ENCODE measurements at places on chromosomes 1 and 21.
A peak's percentile ranks its signal among the peaks of the same experiment; 100 is the strongest.

- DNase-seq: no peak
Measured at GRCh38 chr1:179767177-179767581, 24.1 kb downstream of the FAM163A start.

DNA sequence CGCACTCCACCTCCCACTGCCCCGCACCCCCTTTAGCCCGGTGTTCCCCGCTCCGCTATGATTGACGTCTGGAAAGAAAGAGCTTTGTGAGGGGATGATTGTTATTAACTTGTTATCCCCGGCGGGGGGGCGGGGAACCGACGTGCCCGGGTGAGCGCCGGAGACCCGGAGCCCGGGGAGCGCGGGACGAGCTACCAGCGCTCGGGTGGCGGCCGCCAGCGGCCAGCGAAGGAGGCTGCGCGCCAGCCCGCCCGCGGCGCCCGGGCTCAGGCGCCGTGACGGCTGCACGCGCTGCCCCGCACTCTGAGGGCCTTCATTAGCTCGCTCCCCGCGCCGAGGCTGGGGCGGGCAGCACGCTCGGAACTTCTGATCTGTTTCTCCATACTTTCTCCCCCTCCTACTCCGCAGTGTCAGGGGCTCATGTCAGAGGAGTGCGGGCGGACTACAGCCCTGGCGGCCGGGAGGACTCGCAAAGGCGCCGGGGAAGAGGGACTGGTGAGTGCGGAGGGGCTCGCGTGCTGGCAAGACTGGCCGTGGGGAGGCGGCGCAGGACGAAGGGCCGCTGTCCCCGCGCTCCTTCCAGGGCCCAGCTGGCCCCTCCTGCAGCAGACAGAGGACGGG lies 2.1 kb downstream of the LHX8 start:
- no peak for DNase-seq

GRCh38 chr1:220420726-220421125 lies 107.2 kb upstream of the MARK1 start:
- DNase-seq: no peak

- peak; percentile 33 for DNase-seq
Measured at GRCh38 chr21:32611471-32611997, 643 bp downstream of the CFAP298 start.

DNA sequence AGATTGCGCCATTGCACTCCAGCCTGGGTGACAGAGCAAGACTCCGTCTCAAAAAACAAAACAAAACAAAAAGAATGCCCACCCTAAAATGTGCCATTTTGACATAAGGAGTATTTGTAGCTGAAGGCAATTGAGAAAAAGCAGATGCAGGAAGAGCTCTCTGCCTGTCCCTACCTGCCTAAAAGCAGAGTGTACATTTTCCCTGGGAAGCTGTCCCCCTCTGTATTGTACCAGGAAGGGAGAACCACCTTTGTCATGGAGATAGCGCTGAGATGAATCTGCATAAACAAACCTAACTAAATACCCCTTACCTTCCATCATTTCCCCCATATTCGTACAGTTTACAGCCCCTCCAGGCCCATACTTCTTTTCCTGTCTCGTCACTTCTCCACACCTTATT lies 94.4 kb upstream of the SLC45A1 start:
- no peak for DNase-seq

GRCh38 chr21:35045542-35046262 lies 3.4 kb downstream of the RUNX1 start:
- no peak for DNase-seq

DNA sequence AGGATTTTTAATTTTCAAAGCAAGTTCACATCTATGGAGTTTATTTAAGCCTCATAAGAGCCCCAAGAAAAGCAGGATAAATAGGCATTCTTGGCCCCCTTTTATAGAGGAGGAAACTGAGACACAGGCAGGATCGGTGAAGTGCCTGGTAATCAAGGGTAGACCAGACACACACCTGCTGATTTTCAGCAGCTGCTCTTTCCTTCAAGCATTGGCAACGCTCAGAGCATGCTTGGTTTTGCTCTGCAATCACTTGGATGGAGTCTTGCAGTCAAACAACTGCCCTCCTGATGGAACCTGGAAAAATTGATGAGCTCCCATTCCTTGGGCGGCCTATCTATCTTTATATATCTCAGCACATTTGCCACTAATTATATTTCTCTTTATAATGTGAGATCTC lies 478.9 kb upstream of the CAMK1G start:
- DNase-seq: no peak

DNA sequence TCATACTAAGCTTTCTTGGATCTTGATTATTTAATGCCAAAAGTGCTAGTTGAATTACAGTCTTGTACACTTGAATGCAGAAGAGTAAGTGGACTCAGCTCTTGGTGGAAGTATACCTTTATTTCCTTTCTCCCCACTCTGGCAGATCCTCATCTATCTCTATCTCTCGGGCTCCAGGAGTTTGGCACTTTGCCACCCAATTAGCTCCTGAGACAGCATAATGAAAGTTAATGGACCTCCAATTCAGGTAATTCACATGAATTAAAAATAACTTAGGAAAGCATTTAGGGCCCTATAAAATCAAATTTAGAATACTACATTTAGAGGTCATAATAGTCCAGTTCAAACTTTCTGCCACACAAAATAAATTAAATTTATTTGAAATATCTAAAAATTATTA lies 67.4 kb downstream of the OLFM3 start:
- DNase-seq: no peak

DNA sequence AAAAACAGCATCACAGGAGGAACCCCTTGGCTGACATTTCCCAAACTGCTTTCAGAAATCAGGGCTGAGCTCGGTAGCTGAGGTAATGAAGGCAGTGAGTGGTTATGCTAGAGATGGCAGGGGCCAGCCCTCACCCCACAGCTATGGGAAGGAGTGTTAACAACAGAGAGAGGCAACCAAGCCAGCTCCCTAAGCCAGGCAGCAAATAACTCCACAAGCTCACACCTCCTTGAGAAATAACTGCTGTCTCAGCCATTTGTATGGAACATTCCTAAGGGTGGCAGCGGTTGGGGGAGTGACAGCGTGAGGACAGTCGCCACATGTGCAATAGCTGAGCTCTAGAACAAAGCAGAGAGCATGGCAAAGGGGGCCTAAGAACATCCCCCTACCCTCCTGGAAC lies 42.6 kb downstream of the LMX1A start:
- no peak for DNase-seq

- no peak for DNase-seq
Measured at GRCh38 chr1:109185990-109186732, 27.6 kb upstream of the SARS1 start.

DNA sequence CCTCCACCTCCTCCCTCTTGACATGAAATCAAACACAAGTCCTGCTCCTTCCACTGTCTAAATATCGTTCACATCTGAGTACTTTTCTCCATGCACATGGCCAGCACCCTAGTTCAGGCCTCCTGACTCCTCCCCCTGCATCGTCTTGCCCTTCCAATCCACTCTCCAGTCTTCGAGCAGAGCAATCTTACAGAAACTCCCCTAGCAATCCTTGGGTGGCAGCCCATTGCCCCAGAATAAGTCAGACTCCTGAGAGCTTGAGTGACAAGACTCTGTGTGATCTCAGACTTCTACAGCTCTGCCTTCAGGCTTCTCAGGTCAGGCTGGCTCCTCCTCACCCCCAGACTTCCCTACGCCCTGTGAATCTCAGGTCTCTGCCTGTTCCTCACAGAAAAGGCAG lies 5.5 kb downstream of the SH2D2A start:
- no peak for DNase-seq

GRCh38 chr1:187838335-187839293 lies 1009.9 kb downstream of the PLA2G4A start:
- no peak for DNase-seq

DNA sequence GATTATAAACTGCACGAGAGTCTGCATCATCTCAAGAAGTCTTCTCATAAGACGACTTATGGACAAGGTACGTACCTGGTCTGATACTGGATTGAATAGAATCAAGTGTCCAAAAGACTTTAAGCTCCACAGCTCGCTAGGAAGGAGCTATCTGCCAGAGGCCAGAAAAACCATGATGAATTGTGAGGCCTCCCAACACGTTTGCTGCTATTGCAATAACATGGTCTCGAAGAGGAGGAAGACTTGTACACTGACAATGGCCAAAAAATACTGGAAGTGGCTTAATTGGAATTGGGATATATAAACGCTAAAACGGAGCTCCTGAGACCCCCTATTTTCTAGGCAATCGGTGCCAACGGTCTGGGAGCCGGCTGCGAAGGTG lies 534 bp downstream of the DNAJC28 start:
- DNase-seq: no peak

- DNase-seq: no peak
Measured at GRCh38 chr1:173210283-173210682, 3.2 kb upstream of the TNFSF4 start.

DNA sequence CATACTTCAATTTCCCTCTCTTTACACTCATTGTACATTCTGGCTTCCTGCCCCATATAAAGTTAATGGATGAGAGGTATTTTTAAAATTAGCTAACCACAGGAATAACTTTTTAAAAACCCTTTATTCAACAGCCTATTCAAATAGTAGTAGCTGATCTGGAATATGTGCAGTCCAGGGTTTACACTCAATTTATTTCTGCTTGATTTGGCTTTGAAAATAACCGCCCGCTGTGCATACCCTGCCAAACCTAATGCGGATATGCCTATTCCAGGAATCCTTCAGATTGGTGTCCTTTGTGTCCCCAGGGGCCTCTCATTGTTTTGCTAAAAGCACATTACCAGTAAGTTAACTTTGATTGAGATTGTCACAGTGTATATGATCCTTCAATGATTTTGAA lies 1686.2 kb downstream of the PLA2G4A start:
- DNase-seq: no peak

DNA sequence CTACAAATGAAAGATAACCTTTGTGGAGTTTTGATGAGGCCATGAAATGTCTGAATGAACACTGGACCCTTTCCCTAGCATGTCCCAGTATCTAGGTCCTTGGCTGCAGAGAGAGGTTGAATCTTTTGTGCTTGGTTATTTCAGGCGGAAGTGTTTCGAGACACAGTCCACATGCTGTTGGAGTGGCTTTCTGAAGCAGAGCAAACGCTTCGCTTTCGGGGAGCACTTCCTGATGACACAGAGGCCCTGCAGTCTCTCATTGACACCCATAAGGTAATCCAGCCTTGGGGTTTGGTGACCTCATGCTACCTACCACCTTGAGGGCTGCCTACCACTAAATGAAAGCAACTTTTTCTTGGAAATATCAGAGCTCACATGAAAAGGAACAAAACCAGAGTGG lies 38.9 kb upstream of the BMP8A start:
- DNase-seq: no peak

DNA sequence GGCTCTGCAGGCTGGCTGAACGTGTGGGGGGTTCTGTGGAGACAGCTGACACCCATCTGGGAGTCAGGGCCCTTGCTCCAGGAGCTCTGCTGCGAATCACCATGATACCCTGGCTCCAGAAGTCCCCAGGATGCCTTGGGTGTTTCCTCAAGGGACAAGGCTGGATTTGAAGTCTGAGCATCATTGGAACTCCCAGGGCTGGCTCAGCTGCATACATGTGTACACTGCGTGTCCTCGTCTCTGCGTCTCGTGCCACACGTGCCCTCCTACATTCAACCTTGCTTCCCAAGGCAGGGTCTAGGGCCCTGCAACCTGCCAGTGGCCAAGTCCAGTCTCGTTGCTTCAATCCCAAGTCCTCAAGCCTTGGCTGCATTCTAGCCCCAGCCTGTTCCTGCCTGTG lies 11.7 kb downstream of the CSF1 start:
- DNase-seq: no peak

DNA sequence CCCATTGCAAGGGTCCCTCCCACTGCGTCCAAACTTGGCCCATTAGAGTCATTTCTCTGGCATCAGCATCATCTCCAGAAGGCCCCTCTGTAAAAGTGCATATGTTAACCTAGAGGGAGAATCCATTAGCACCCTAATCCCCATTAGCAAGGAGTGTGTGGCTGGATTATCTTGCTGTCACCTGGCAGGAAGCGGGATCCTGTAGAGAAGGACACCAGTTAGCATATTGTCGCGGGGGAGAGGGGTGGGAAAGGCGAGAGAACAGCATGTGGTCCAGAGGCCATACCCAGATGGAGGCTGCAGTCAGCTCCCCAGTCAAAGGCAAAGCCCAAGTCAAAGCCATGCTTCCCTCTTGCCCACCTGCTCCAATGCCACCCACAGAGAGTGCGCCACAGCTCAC lies 64.0 kb downstream of the OLIG1 start:
- no peak for DNase-seq

GRCh38 chr1:232886271-232886670 lies 64.1 kb upstream of the NTPCR start:
- no peak for DNase-seq

DNA sequence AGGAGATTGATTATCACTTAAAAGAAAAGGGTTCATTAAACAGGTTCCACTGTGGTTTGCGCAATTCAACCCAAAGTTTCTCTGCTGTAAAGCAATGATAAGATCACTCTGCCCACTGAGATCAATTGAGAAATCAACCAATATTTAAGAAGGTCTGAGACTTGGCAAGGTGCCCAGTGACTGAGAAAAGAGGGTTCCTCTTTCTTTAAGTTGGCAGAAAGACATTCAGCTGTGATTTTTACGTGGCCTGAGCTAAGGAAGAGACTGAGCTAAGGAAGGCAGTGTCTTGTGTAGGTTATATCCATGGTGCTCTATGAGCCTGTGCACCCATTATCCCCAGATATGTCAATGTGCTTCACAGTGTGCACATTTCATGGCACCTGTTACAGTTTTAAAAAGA lies 344.1 kb downstream of the DISC1 start:
- DNase-seq: no peak

DNA sequence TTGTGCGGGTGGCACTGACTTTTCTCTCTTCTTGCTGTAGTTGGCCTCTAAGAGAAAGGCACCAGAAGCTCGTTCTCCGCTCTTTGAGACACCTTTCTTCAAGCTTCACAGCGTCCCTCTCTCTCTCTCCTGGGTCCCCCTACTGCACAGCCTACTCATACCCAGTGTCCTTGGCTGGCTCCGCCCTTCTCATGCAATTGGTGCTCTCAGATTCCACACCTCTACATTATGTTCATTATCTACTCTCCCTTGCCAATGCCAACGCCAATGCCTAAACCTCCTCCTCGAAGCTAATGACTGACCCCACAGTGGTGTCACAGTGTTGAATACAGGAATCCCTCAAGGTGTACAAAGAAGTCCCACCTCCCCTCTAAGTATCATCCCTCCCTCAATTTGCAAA lies 4.8 kb upstream of the DNAJC28 start:
- no peak for DNase-seq

DNA sequence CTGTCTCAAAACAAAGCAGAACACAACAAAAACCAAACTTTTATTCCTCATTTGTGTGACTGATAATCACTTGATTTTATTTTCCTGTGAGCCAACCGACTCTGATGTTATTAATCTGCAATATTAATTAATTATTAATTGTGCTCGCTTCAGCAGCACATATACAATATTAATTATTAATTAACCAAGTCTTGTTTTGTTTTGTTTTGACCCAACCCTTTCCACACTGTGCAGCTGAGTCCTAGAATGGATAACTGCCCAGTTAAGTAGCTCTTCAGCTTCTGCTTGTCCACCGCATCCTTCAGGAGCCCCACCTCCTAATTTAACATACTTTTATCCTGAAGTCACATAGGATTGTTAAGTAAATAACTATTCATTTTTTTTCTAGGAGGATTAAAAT lies 47.4 kb upstream of the EXO1 start:
- no peak for DNase-seq

Data from stimulated activated CD4-positive, alpha-beta T cell treated with anti-CD3 and anti-CD28 coated beads, Interleukin-1b, Interleukin-23, amount 100 ng/mL, for 48 hours (primary cell).